ENCODE measurements at places on chromosomes 1 and 21. TPM values are rescaled to one million over a fixed set of nuclear protein-coding genes. Genes with fewer than 3 reads are reported as not detected.

DNA sequence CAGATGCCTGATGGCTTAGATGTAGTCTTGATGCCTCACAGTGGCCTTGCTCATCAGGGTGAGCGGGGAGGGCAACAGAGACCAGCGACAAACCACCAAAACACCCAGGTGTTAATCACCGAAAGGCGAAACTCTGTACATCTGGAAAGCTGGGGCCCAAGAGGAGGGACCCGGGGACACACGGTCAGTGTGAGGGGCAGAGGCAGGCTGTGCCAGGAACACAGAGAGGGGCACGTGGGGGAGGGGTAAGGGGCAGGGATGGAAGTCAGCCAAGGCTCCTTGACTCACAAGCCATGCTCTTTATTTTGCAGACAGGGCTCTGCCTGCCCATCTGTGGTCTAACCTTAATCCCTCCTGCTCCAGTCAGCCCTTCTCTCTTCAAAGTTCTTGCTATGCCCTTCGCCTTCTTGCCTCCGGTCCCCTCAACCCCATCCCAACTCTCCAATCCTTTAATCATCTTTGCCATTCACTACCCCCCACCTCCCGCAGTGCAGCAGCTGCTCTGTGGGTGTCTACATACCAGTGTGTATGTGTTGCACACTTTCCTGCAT is 4.3 kb downstream of the MEF2D start:
- no peaks in the 10 kb centered on the region for H3K27me3 ChIP-seq
- DNase-seq, result no peak
- H3K36me3 ChIP-seq, result peaks cover 17% of the 10 kb centered on the region
- H3K4me1 ChIP-seq, result peaks cover 62% of the 10 kb centered on the region

Gene SLC6A17
- not detected for total RNA-seq

DNA sequence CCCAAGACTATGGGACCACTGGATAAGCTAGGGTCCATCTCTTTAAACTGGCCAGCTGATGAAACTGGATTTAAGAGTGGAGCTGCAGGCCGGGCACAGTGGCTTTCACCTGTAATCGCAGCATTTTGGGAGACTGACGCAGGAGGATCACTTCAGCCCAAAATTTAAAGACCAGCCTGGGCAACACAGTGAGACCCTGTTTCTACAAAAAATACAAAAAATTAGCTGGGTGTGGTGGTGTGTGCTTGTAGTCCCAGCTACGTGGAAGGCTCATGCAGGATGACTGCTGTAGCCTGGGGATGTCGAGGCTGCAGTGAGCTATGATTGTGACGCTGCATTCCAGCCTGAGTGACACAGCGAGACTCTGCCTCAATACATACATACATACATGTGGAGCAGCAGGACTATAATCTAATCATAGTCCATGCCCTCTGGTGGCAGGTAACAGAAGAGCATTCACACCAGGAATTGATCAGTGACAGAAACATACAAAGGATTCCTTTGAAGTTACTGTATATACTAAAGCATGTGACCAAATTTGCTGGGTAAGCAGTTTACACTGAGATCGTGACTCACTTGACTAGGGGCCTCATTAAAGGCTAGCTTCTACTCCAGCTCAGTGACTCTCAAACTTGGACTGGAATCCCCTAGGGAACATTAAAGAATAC is 101.5 kb upstream of the SLFNL1 start:
- H3K27me3 ChIP-seq, result no peaks in the 10 kb centered on the region
- H3K4me3 ChIP-seq, result no peak overlapping the region
- no peak overlapping the region for H3K27ac ChIP-seq
- no peak for DNase-seq
- H3K4me1 ChIP-seq, result no peaks in the 10 kb centered on the region

DNA sequence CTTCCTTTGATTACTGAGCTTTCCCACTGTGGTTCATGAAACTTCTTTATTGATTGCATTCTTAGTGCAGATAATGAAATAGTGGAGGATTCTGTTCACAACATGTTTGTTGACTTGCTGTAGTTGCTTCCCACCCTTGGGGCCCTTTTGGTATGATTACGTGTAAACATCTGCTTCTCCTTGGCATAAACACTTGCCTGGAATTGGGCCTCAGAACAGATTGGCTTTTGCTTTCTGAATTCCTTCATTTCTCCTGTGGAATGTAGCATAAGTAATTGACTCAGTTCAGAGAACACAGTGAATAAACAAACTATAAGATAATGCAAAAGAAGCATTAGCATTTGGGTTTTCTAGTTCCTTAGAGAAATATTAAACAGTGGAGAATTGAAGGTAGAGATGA is 59.5 kb upstream of the LAMC2 start:
- DNase-seq, result no peak
- no peaks in the 10 kb centered on the region for H3K36me3 ChIP-seq
- peaks cover 7% of the 10 kb centered on the region for H3K27me3 ChIP-seq
- no peak overlapping the region for H3K4me3 ChIP-seq

Gene LMX1A
- total RNA-seq, result not detected

DNA sequence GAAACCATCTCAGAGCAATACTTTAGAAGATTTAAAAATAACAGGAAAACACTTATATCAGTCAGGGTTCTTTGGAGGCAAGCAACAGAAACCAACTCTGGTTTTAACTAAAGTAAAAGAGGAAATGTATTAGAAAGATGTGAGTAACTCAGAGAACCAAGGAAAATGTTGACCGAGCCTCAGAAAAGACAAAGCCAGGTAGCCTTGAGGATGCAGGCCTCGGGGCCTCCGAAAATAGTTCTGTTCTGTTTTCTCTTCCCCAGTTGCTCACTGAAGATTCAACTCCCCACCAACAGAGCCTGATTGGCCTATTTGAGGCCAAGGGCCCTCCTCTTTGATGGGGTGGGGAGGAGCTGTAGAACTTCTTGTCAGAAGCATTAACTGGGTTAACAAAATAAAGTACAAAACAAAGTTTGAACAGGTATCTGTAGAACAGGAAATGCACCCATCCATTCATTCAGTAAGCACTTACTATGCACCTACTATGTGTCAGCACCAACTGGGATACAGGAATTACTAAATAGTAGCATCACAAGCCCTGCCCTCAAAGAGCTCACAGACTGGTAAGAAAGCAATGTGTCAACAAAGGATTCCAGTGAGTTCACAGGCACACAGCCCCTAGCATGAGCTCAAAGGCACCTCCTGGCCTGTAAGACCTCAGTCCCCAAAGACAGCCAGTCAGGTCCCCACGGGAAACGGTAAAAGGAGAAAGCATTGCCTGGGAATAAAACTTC is 12.6 kb downstream of the SLAMF8 start:
- H3K27ac ChIP-seq, result no peak overlapping the region
- peaks cover 10% of the 10 kb centered on the region for H3K27me3 ChIP-seq
- DNase-seq, result no peak
- H3K4me3 ChIP-seq, result no peak overlapping the region

GRCh38 chr1:11721311-11721710 is 14.6 kb upstream of the AGTRAP start:
- no peaks in the 10 kb centered on the region for H3K36me3 ChIP-seq
- H3K4me1 ChIP-seq, result peaks cover 28% of the 10 kb centered on the region
- no peaks in the 10 kb centered on the region for H3K27me3 ChIP-seq
- no peak for DNase-seq
- no peak overlapping the region for H3K27ac ChIP-seq

DNA sequence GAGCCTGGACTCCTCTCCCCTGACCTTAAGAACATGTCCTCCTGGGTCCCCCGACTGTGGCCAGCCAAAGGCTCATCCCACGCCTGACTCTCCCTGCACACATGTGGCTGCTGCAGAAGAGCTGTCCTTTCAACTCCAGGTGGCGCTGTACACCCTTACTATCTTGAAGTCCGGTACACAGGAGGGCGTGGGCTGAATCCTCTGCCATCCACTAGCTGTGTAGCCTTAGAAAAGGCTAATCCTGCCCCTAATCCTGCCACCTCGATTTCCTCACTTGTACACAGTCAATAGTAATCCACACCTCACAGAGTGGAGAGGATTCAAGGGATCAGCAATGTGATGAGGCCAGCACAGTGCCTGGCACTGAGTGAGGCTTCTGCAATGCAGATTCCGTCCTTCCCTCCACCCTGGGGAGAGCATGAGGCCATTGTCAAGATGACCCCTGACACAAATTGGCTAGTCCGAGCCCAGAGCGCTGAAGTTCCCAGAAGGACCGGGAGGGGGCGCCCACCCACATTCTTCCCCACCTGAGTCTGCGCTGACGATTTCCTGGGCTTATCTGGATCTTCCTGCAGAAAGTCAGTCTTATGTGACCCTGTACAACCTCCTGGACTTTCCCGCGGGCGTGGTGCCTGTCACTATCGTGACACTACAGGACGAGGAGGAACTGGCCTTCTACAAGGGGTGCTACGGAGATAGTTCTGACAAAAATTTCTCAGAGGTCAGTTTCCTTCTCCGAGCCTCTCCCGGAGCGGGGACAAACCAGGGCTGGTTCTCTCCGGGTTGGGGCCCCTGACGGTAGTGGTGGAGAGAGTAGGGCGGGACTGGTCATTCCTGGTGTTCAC is 47.1 kb upstream of the DMBX1 start:
- DNase-seq, result peak; percentile 82
- peaks cover 13% of the 10 kb centered on the region for H3K4me1 ChIP-seq
- H3K27ac ChIP-seq, result peak overlapping the region; percentile 18
- peaks cover 36% of the 10 kb centered on the region for H3K27me3 ChIP-seq

DNA sequence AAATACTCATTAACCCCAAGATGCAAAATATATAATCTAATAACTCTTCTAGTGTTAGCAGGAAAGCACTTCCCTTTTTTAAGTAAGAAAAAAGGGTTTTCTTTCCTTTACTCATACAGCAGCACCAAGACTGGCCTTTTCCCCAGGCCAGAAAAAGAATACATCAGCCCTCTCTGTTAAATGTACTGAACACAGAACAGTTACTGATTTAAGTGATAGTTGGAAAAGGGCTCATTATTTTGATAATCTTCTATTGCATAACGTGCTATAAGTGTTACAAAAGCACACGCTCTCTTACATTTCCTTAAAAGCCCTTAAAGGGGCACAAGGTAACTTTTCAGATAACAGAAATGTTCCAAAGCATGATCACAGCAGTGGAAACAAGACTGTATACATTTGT is 142.9 kb downstream of the TIAM1 start:
- peaks cover 4% of the 10 kb centered on the region for H3K36me3 ChIP-seq
- H3K4me1 ChIP-seq, result peaks cover 3% of the 10 kb centered on the region
- H3K27ac ChIP-seq, result no peak overlapping the region
- no peaks in the 10 kb centered on the region for H3K27me3 ChIP-seq
- H3K4me3 ChIP-seq, result no peak overlapping the region

DNA sequence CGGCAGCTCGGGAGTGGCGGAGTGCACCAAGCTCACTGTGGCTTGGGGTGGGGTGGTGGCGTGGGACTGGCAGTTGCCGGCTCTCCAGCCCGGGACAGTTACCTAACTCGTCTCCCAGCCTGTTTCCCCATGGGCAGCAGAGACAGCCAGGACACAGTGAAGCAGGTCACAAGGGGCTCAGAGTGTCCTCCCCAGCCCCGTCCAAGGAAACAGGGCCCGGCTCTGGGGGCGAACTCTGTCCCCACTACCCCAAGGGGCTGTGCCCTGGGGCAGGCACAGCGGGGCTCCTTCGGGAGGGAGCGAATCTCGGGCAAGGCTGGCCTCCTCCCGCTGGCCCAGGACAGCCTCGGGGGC is 759 bp downstream of the GPR157 start:
- H3K27ac ChIP-seq, result no peak overlapping the region
- peaks cover 47% of the 10 kb centered on the region for H3K27me3 ChIP-seq
- DNase-seq, result no peak
- no peaks in the 10 kb centered on the region for H3K36me3 ChIP-seq
- H3K4me3 ChIP-seq, result peak overlapping the region; percentile 83

- no peaks in the 10 kb centered on the region for H3K36me3 ChIP-seq
- H3K27ac ChIP-seq, result no peak overlapping the region
- peak; percentile 41 for DNase-seq
- peaks cover 1% of the 10 kb centered on the region for H3K4me1 ChIP-seq
- H3K27me3 ChIP-seq, result no peaks in the 10 kb centered on the region
- no peak overlapping the region for H3K4me3 ChIP-seq
Observed at GRCh38 chr1:4172644-4173599, 272.9 kb upstream of the C1orf174 start.

- H3K4me3 ChIP-seq, result no peak overlapping the region
- H3K27me3 ChIP-seq, result no peaks in the 10 kb centered on the region
- no peak for DNase-seq
- H3K4me1 ChIP-seq, result no peaks in the 10 kb centered on the region
- H3K27ac ChIP-seq, result no peak overlapping the region
Observed at GRCh38 chr1:78224861-78225552, 179.2 kb downstream of the GIPC2 start.

Gene ROR1
- total RNA-seq, result not detected

DNA sequence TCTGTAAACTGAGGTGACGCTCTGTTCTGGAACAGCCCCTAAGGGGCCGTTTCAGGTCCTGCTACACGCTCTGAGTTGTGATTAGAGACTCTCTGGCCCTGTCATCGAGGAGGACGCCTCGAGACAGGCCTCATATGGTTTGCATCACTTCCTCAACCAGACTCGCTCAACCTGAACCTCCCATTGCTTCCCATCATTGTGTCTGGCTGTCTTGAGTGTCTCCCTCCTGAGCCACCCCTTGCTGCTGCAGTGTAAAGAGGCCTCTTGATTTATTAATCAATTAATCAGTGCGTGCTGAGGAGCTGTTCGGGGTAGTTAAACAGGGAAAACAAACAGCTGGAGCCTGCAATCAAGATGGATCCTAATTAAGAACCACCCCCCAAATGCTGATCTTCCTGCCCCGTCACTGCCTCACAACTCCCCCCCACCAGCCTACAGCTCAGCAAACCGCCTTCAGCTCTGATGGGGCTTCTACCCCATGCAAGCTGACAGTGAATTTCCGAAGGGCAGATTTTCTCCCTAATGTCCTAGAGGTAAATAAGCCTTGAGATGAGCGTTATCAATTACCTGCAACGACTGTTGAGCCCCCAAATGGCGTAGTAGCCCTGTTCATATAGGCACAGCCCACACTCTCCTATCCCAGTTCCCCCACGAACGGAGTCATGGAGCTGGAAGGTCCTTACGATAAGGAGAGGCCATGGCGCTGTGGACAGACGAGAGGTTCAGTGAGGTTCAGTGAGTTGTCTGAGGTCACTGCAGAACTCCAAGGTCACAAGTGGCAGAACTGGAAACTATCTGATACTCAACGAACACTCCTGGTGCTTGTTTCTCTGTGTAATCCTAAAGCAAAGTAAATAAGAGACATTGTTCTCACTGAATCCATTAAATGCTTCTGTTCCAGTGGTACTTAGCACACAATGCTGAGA is 210.6 kb downstream of the KIF26B start:
- no peak overlapping the region for H3K4me3 ChIP-seq
- H3K4me1 ChIP-seq, result peaks cover 3% of the 10 kb centered on the region
- no peaks in the 10 kb centered on the region for H3K27me3 ChIP-seq

DNA sequence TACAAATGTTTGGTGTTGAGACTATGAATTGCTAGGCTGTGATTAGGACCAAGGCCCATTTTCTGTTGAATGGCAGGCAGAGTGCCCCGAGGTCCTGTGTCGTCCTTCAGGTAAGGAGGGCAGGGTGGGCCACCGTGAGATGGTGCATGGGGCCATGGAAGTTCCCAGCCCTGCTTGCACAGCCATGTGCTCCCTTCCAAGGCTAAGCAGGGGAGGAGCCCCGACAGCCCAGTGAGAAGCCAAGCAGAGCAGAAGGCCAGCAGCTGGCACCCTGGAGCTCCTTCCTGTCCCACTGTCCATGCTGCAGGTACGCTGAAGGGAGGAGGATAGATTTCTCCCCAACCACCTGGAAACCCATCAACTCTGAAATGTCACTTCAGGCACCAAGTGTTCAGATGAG is 8.2 kb upstream of the NUAK2 start:
- no peak for DNase-seq
- no peak overlapping the region for H3K27ac ChIP-seq
- no peaks in the 10 kb centered on the region for H3K36me3 ChIP-seq
- no peak overlapping the region for H3K4me3 ChIP-seq

Gene GPR3
- 0.42 TPM for total RNA-seq

GRCh38 chr1:201925981-201926645 is 20.2 kb downstream of the LMOD1 start:
- no peak overlapping the region for H3K4me3 ChIP-seq
- H3K27ac ChIP-seq, result no peak overlapping the region
- no peak for DNase-seq
- no peaks in the 10 kb centered on the region for H3K36me3 ChIP-seq
- no peaks in the 10 kb centered on the region for H3K4me1 ChIP-seq

Gene PLA2G2A
- total RNA-seq, result not detected

Gene C1orf94
- not detected for total RNA-seq
